ENCODE measurements at places on chromosomes 11 and 22.

GRCh38 chr11:118882491-118882890 is 1.2 kb upstream of the CXCR5 start:
- DNase-seq, result no peak

GRCh38 chr11:92941676-92942571 is 27.5 kb upstream of the MTNR1B start:
- DNase-seq, result no peak

GRCh38 chr22:43101306-43101705 is 9.2 kb upstream of the BIK start:
- no peak for DNase-seq

GRCh38 chr11:15379483-15379882 is 264.8 kb downstream of the INSC start:
- no peak for DNase-seq

GRCh38 chr11:61761440-61762222 is 9.2 kb downstream of the MYRF start:
- no peak for DNase-seq

DNA sequence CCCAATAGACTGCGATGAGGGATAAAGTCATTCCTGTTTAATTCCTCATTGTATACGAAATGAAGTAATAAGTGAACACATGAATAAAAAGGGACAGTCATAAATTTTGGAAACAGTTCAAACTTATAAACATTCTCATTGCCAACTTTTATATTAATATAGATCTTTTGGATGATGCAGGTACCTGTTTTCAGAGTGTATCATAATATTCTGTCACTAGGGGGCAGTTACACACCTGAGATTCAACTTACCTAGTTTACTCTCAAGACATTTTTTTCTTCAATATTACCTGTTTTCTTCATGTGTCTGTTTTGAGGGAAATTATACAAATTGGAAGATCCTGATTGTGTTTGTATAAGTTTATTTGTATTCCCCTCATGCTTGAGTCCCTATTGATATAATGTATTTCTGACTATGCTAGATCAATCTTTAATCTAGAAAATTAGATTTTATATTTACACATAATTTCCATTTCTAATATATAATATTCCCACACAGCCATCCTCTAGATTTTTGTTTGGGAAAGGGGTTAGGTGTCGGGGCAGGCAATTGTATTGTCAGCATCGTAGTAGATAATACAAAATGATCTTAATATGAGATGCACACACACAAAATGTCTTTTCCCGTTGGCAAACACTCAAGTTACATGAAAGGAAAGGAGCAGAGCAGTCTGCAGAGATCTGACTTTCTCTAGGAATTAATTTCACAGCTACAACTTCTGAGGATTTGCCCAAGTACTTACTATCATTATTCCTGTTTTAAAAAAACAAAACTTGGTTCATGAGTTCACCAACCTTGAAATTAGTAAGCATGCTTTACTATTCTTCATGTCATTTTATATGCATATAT is 18.4 kb downstream of the FDX1 start:
- DNase-seq, result no peak

- no peak for DNase-seq
Observed at GRCh38 chr22:36900225-36900624, 13.2 kb upstream of the CSF2RB start.

DNA sequence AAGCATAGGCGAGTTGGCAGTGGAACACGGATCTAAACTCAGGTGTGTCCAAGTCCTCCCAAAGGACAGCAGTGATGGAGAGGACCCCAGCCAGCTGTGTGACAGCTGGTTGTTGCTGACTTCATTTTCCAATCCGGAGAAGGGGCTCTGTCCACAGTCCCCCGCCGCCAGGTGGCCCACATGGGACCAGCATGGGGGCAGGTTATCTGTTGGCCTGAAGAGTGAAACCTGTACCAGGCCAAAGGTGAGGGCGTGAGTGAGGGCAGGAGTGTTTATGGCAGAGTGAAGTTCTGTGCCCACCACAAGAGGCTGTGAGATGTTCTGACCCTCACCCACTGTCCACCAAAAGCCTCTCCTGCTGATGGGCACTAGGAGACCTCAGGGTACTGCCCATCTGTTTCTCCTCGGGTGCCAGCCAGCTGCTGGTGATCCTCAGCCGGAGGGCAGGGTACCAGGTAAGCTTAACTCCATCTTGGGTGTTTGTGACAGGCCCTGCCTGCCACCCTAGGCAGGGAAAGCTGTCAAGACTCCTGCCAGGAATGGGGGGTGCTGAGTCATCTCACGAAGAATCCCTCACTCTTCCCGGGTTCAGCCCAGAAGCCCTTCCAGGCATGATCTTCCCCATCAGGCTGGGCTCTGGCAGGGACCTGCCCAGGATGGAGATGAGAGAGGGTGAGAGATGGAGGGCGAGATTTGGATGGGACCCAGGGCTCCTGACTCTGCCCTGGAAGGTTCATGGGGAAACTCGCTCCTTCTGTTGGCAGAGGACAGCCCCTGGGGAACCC is 15.5 kb upstream of the TAB1 start:
- no peak for DNase-seq

- DNase-seq, result peak; percentile 24
Observed at GRCh38 chr11:10454878-10455631, at the start of gene AMPD3. AMPD3 (plus strand) TSS chr11:10455264; CDS start chr11:10461520, 6,256 bp downstream.

GRCh38 chr11:119936426-119936825 is 201.5 kb downstream of the TRIM29 start:
- DNase-seq, result no peak

GRCh38 chr11:88167853-88168252 is 7.4 kb downstream of the RAB38 start:
- DNase-seq, result no peak

GRCh38 chr11:87466223-87466622 is 428.5 kb downstream of the TMEM135 start:
- DNase-seq, result no peak

DNA sequence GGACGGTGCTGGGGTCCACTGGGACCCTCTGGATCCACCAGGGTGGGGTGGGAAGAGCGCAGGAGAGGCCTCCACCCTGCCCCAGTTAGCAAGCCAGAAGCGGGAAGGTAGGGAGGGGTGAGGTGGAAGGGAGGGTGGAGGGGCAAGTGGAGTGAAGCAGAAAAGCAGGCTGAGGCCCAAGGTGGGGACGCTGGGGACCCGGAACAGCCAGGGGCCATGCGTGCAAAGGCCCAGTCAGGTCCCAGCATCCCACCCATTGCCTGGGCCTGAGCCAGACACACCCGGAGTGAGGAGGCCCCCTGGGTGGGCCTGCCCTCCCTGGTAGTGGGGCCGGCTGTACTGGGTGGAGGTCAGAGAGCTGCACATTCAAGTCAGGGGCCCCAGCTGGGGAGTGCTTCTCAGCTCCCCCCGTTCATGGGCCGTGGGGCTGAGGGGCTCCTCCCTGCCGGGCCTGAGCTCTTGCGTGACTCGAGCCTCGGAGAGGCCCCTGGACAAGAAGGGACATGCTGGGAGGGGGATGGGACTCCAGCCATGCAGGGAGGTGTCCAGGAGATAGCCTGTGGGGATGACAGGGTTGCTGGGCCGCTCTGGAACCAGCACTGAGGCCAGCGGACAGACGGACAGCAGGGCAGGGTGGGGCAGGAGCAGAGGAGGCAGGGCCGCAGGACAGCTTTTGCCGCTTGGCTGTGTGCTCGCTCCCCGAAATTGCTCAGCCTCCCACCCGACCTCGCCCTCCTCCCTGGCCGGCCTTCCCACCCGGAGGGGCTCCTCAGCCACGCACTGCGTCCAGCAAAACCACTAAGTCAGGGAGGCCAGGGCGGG is 7.7 kb downstream of the TNNT3 start:
- DNase-seq, result no peak

DNA sequence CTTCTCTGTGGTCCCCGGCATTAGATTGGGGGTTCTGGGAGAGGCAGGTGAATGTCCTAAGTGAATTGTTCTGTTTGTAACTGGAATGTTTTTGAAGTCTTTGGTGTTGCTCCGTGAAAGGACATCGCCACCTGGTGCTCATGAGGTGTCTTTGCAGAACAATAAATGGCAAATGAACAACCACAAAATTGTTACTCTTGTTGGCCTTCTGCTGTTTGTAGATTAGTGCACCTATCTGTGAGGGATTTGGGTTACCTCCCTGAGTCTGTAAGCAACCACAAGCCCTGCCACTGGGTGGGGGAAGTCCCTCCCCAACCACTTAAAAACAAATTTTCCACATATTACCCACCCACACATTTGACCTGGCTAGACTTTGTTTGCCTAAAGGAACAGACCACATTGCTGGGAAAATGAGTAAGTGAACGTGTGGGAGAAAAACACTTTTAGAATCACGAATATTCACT is 4.7 kb downstream of the MPEG1 start:
- DNase-seq, result no peak

- no peak for DNase-seq
Observed at GRCh38 chr11:107769189-107769588, 57.3 kb upstream of the SLN start.

GRCh38 chr11:62315431-62315830 is 16.6 kb upstream of the SCGB1D4 start:
- DNase-seq, result no peak

- no peak for DNase-seq
Observed at GRCh38 chr11:117229411-117229810, 2.5 kb downstream of the PCSK7 start.

DNA sequence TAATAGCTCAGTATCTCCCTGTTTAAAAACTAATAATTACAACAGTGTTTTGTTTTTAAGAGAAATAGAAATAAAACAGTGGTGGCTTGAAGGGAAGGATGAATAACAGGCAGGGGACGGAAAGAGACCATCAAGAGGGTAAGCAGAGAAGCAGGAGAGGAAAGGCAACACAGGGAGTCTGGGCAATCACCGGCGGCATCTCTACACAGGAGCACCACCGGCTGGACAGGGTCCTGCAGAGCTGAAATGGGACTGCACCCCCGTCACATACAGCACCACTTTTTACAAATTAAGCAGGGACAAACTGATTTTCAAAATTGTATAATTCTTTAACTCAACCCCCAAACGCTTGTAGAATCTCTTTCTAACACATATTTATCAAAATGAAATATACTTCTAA is 18.4 kb downstream of the PHF21A start:
- no peak for DNase-seq

- DNase-seq, result no peak
Observed at GRCh38 chr11:57324154-57324885, 432 bp downstream of the TNKS1BP1 start.

DNA sequence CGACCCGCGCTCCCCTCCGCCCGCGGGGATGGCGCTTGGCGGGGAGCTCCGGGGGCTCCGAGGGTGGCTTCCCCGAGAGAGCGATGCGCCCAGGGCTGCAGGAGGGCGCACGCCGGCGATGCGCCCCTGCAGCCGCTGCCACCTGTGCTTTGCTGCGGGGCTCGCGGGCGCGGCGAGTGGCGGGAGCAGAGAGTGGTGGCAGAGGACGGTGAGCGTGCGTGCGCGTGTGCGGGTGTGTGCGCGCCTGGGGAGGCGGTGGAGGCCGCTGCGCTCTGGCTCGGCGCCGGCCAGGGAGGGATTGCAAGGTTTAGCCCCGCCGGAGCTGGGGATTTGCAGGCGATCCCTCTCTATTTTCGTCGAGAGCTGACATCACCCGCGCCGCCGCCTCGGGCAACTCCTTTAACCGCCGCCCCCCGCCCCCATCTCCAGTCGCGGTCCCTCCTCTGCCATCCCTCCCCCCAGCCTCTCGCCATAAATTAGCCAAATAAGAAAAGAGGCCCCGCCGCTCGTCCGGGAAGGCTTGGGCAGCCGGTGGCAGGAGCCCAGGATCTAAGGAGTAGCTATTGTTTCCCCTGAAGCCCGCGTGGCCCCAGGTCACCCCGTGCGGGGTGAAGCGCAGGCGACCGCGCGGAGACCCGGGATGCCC is at the start of gene SLC1A2:
TSS of gene SLC1A2 (minus strand) at position 375 of the 646 bp plus-strand sequence. CDS start 592 bp downstream, outside the sequence.
- no peak for DNase-seq

- no peak for DNase-seq
Observed at GRCh38 chr11:115169251-115169650, 335.0 kb downstream of the CADM1 start.

DNA sequence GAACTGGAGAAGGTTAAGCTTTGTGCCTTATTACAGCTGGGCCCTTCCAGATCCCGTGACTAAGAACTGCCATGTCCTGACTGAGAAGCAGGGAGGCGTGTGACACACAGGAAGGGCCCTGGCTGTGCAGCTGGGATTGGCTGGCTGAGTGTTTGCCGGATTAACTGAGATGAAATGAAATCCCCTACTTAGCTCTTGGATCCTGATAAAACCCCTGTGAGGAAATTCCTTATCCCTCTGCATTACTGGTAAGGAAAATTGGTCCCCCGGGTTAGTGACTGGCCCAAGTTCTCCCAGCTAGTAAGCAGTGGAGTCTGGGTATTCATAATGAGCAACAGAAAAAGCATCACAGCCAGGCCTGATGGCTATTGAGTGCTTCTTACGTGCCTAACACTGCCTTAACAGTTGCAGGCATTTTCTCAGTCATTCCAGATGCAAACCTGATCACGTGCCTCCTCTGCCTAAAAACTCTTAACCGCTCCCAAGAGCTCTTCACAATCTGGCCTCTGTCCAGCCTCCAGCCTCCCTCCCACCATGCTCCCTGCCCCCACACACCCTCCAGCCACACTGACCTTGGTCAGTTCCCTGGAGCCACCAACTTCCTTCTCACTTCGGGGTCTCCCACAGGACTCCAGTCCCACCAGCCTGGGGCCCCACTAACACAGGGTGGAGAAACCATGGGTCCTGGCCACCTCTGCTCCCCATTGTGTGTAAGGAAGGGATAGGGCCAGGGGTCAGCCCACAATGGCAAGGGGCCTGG is 37.8 kb downstream of the ARRB1 start:
- DNase-seq, result peak; percentile 54

DNA sequence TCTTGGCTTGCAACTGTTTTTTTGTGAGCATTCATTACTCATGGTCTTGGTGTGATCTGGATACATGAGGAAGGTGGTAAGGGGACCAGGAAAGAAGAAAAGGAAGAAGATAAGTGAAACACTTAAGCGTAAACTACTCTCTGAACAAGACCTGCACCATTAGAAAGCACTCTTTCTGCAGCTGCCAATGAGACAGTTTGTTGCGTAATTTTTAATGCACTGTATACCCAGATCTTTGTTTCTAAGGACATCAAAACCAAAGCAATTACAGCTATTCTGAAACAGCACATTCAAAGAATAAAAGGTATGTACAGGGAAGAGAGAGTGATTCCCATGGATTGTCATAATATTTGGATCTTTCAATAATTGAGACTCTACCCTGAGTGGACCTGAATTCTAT is 147.4 kb downstream of the BLID start:
- DNase-seq, result no peak

Data from SHP77 treated with DMSO at 0.1 percent for 48 hours (cell line).